Substantia nigra (tissue), 51 donors: ENCODE measurements at places on chromosomes 3 and 15.

DNA sequence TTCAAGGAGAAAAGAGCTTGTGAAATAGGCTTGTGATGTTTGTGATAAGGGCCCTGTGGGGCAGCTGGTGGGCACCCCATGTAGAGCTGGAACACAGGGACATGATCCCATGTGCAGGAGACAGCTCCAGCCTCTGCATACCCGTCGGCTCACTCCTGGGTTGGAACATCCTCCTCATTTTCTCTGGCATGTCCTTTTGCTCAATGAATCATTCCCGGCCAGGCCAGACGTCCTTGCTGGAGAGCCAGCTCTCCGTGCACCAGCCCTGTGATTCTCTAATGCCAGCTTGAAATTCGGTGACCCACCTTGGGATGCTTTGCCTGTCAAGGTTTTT lies 77.3 kb downstream of the SMAD3 start:
- no peak for DNase-seq

DNA sequence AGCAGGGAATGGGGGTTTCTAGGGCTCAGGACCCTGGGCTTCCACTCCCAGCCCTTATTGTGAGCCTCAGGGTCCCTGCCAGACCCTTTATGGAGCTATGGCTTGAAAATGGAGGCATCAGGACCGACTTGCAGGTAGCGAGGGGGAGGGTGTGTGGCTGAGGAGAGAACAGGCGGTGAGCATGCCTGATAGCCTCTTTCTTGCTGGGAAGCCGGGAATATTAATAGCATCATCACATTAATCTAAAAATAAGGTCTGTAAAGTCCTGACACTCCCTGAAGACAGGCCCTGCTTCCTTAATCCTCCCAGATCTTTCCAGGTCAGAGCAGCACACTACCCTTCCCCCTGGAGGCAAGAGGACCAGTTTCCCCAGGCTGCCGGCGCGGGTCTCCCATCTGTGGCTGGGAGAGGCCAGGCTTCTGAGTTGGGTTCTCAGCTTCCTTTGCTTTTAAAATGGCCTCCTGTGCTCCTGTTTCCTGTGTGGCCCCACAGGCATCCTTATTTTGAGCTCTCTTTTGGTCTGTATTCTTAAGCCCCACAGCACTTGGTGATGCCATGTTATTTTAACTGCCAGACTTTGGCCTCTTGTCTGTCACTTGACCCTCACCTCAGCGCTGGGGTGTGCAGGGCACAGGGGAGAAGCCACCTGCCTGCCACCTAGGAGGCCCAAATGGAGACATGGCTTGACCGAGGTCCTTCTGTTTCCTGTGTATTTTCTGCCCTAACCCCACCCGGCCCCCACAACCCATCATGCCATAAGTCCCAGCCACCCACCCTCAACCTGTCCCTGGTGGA lies 185.0 kb upstream of the TOPAZ1 start:
- DNase-seq = no peak

DNA sequence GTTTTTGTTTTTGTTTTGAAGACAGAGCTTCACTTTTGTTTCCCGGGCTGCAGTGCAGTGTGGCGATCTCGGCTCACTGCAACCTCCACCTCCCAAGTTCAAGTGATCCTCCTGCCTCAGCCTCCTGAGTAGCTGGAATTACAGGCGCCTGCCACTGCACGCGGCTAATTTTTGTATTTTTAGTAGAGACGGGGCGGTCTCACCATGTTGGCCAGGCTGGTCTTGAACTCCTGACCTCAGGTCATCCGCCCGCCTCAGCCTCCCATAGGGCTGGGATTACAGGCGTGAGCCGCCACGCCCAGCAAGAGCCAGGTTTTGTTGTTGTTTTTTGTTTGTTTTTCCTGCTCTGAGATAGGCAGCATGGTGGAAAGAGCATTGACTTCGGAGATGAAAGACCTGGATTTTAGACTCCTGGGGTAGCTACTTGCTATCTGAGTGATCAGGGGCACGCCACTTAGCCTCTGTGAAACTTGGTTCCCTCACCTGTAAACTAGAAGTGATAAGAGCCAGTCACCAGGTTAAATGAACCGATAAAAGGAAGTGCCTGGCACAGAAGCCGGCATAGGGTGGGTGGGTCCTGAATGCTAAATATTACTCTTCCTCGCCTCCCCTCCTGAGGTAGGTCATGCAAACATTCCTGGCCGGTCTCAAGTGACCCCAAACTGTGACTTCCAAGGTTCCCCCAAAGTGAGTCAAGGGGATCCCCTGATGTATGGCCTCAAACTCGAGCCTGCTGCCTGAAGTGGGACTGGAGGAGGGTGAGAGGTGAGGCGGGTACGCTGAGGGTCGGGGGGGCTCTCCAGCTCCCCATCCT lies 62.9 kb upstream of the MCF2L2 start:
- no peak for DNase-seq

GRCh38 chr3:45480871-45481270 lies 92.5 kb downstream of the LARS2 start:
- DNase-seq = no peak

- peak; percentile 39 for DNase-seq
Observed at GRCh38 chr3:48503401-48504050, 448 bp downstream of the SHISA5 start.

GRCh38 chr3:30779686-30780287 lies 114.7 kb downstream of the GADL1 start:
- no peak for DNase-seq

DNA sequence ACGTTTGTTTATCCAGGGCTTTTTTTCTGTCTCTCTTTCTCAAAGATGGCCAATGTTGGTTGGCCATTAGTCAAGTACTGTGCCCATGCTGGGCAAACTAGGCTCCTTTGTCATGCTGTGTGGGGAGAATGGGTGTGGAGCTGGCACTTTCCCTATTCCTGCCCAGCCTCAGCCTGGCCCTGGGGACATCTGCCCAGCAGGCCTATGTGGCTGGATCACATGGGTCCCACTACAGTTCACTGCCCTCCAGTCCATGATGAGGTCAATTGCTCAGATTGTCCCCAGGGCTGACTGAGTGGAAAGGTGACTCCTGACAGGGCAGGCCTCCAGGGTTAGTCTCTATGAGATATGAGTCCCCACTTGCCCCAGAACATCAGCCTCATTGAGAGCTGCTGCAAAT lies 54.4 kb upstream of the HERC1 start:
- DNase-seq = no peak

GRCh38 chr3:194472290-194472920 lies 14.4 kb downstream of the ATP13A3 start:
- no peak for DNase-seq

- no peak for DNase-seq
Observed at GRCh38 chr3:139234491-139234890, 109.3 kb upstream of the MRPS22 start.

DNA sequence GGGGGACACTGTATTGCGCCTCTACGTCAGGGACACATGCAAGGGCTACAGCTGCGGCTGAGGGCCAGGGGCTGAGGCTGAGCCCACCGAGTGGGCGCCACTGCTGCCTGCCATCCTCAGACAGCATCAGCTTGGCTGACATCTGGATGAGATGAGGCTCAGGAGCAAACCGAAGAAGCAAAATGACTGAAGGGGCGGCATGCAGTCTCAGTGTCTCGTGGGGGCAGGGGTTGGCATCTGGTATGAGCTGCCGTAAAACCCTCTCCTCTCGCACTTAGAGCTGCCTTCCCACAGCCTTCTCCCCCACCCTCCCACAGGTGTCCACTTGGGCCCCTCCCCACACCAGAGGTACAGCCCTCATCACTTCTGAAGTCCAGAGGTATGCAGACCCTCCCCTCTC lies 24.2 kb upstream of the CMTM7 start:
- DNase-seq = no peak

DNA sequence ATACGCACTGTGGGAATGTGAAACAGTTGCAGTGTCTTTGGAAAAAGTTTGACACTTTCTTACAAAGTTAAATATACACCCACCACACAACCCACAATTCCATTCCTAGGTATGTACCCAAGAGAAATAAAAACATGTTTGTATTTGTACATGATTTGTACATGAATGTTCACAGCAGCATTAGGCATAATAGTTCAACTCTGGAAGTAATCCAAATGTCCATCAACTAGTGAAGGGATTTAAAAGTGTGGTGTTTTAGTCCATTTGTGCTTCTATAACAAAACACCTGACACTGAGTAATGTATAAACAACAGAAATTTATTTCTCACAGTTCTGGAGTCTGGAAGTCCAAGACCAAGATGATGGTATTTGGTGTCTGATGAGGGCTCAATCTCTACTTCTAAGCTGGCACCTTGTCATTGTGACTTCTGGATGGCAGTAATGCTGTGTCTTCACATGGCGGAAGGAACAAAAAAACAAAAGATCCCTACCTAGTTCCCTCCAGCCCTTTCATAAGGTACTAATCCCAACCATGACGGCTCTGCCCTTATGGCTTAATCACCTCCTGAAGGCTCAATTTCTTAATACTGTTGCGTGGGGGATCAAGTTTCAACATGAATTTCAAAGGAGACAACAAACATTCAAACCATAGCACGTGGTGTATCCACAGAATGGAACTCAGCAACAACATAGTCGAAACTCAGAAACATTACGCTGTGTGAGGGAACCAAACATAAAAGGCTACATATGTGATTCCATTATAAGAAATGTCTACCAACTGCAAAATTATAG lies 120.5 kb downstream of the AQP9 start:
- DNase-seq = no peak

DNA sequence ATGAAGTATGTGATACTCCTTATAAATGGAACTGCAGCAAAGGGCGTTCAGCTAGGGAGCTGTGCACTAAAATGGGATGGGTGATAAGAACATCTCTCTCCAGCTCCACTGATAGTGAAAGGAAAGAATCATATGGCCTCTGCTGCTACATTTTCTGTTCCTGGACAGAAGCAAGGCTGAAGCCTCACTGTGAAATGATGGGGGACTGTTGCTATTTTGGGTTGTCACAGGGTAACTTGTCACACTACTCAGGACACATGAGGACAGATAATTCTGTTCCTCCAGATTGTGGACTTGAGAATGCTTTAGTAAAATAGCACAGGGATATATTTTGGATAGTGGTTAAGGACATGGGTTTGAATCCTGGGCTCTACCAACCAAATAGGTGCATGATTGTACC lies 423.6 kb downstream of the FHIT start:
- DNase-seq = no peak

DNA sequence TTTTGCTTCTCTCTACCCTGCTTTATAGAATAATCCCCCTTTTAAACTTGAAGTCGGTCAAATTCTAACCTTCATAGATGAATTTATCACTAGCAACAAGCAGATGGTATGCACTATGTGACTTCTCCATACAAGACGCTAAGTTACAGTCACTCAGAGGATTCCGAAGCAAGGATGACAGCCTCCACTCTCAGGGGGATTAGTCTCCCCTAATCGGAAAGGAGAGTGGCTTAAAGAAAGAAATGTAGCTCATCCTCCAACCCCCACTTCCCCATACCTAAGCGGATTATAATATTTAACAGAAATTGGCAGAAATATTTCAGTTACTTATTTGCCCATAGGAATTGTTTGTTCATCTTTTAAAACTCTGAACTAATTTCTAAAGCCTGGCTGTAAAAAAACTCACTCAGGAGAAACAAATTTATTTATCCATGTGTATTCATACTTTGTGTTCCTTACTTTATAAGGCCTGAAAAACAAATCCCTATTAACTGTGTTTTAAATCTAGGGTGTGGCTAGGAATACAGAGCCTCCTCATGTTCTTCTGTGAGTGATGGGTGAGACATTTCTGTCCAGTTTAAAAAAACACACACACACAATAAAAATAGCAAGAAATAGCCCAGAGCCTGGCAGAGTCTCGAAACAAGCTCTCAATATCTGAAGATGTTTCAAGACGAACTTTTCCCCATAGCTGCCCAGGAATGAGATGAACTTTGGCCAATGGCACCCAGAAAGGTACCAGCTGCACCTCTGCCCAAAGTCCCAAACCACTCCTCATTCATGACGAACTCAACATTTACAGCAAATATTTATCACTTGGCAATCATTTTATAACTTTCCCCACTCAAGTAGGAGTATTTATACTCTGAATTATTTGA lies 18.7 kb downstream of the SIAH2 start:
- no peak for DNase-seq
